ENCODE measurements at places on chromosomes 3 and 15.

DNA sequence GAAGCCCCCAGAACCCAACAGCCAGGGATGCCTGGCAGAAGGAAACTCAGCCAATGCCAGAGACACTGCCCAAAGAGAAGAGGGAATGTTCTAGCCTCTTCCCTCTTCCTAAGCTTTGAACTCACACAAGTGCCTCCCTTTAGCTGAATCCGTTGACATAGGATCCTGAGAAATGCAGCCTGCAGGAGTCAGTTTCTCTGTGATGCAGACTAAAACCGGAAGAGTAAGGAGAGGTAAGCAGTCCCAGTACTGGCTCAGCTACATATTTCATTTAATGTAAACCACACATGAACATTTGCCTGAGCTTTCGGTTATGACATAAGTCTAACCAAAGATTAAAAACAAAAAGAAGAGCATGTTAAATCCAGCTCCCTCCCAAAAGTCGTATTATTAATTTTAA, 768.7 kb downstream of the TBL1XR1 start:
- DNase-seq = no peak

DNA sequence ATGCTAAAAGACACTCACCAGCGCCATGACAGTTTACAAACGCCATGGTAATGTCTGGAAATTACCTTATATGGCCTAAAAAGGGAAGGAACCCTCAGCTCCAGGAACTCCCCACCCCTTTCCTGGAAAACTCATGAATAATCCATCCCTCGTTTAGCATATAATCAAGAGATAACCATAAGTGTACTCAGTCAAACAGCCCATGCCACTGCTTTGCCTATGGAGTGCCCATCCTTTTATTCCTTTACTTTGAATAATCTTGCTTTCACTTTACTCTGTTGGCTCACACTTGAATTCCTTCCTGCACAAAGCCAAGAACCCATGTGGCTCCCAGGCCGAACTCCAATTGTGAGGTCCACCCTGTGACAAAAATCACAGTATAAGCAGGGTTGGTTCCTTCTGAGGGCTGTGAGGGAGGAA, 19.1 kb upstream of the FSTL1 start:
- DNase-seq = no peak

DNA sequence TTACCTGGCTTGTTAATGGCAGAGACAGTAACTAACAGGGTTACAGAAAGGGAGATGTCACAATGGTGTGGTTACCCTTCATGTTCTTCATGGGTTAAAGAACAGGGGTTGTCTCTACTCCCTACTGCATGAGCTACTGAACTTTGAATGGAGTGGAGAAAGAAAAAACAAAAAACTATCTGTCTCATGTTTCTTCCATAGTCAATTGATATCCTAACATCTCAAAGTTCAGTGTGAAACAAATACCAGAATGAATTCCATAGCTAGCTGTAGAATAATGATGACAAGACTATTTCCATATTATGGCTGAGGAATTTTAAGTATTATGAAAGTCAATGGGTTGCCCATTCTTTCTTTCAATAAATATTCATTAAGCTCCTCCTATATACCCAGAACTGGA, 161.3 kb upstream of the LPP start:
- no peak for DNase-seq

DNA sequence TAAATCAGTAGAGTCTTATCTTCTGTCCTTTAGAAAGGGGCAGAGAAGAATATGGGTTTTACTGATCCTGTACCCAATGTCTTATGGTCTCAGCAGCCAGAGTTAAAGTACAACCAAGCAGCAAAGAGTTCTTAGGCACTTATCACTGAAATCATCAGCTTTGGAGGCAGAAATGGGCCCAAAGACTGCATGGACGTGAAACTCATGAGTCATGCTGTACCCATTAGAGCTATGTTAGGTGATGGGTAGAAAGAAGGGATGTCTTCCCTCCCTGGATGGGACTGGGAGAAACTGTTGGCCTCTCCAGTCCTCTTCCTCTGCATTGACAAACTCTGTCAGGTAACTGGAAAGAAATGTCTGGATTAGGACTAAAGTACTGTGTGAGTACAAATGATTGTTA, 63.4 kb downstream of the EOMES start:
- no peak for DNase-seq

GRCh38 chr3:111852540-111852939, 6.5 kb upstream of the PHLDB2 start:
- DNase-seq = no peak

All from activated CD8-positive, alpha-beta memory T cell treated with anti-CD3 and anti-CD28 coated beads for 1 hour (primary cell).